ENCODE measurements at places on chromosomes 5 and 9.

DNA sequence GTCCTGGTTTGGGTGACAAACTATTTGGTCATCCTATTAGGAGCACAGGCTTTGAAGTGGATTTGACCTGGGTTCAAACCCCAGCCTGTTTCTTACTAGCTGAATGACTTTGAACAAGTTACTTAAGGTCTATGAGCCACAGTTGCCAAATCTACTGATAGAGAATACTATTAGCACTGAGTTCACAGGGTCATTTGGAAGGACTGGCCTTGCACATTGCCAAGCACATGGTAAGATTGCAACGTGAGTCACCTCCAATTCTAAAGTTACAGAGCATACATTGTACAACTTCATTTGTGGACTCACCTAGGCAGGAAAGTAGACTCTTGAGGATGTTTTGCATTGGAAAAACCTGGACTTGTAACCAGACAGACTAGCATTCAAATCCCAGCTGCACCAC is 38.9 kb downstream of the MFAP3 start:
- no peak for DNase-seq

DNA sequence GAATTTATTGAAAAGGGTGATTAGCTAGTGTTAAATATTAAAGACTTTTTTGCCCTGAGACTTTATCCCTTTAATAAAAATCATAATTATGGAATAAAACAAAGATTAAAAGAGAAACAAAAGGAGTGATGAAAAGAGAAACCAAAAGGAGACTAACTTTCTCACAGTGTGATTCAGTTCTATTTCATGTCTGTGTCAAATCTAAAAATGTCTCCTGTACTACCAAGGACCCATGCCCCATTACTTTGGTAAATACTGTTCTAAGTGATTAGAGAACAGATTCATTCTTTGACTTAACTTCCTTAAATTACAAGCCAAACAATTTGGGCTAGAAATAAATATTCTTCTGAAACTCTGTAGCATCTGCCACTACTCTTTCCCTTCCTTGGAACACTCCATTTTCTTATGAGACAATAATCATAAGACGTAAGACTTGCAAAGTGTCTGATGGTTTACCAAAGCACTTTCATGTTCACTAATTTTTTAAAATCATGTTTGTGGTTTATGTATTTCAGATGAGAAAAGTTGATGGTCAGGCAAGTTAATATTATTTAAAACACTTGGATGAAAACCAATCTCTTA is 319.0 kb downstream of the EBF1 start:
- DNase-seq: no peak

DNA sequence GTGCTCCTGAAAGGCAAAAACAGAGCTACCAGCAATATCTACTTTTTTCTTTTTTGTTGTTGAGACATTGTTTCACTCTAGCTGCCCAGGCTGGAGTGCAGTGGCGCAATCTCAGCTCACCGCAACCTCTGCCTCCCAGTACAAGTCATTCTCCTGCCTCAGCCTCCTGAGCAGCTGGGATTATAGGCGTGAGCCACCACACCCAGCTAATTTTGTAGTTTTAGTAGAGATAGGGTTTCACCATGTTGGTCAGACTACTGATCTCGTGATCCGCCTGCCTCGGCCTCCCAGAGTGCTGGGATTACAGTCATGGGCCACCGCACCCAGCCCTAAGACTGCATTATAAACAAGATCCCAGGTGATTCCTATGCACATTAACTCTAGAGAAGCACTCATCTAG is 17.0 kb downstream of the PLPP1 start:
- no peak for DNase-seq

GRCh38 chr5:167565189-167565954 is 726.1 kb upstream of the WWC1 start:
- no peak for DNase-seq

- DNase-seq: no peak
These were observed 16.4 kb upstream of the C5orf58 start for GRCh38 chr5:170216257-170216864.

DNA sequence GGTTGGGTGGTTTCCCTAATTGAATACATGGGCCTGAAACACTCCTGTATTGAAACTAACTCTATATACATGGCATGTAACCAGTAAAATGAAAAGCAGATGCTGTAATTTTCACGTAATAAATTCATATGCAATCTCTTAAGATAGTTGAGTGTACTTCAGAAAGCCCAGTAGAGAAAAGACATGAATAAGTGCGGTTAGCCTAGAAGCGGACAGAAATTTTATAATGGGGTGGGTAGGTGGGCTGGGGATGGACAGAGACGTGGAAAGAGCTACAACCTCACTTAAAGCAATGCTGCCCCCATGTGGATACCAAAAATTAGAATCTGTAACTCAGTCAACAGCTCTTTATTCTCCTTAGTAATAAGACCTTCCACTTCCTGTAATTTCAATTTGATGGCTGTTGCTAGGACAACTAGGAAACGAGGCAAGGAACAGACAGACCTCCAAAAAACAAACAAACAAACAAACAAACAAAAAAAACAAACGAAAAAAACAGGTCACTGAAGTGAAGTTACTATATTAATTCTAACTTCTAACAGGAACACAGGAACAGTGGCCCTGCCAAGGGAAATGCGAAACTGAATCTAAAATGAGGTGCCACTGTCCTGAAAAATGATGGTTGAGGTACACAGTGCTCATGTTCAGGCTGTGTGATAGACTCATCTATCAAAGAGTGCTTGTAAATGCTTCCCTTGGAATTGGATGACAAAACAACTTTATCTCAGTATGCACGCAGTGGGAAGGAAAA is 103.4 kb upstream of the GNA14 start:
- DNase-seq: peak; percentile 20

GRCh38 chr5:142184988-142185387 is 76.4 kb downstream of the NDFIP1 start:
- no peak for DNase-seq

DNA sequence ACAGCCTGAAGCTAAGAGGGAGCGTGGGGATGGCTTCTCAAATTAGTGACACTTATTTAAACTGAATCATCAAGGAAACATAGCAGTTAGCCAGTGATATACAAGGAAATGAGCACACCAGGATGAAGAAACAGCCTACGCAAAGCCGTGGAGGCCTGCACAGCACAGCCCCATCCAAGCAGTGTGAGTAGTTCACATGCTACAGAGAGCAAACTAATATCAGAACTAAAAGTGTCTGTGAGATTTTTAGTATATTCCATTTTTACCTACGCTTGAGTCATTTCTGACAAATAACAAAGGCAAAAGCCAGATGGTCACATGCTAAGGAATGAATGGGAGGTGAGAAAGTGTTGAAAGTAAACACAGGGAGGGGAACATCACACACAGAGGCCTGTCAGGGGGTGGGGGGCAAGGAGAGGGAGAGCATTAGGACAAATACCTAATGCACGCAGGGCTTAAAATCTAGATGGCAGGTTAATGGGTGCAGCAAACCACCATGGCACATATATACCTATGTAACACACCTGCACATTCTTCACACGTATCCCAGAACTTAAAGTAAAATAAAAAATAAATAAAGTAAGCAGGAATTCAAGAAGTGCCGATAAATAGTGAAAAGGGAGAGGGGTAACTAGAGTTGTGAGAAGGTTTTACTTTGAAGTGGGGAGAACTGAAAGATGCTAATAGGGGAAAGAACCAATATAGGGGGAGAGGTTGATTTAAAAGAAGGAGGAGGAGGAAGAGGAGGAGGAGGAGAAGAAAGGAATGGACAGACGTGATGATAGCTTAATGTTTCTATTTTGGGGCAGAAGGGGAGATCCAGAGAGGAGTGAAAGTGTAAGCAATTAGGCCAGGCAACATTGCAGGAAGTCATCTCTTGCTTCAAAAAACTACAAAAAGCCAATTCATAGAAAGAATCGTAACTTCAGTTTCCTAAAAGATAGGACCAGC is 100.9 kb upstream of the PTGER4 start:
- DNase-seq: peak; percentile 18

DNA sequence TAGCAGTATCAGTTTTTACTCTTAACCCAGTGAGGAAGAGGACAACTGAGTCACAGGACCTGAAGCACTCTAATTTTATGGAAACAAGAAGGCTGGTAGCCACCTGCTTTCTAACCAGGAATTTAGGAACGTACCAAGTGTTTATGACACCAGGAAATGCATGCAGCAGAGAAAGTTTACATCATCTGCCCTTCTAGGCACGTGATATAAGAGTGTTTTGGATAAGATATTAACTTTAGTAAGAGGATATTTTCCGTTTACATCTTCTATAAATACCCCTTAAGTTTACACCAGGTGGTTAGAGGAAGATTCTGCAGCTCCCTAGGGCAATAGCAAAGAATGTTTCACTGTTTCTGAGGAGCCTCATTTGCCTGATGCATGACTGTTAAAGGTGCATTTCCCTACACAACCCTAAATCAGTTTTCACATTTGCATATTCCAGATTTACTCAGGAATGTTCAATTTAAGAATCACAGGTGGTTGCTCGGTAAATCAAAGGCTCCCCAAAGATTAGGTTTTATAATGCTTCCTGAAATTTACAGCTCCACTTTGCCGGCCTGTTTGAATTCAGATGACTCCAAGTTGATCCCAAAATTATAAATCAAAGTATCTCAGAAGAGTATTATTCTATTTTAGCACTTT is 1.8 kb downstream of the TSC1 start:
- no peak for DNase-seq

GRCh38 chr5:96067894-96068614 is 106.4 kb upstream of the ELL2 start:
- no peak for DNase-seq

DNA sequence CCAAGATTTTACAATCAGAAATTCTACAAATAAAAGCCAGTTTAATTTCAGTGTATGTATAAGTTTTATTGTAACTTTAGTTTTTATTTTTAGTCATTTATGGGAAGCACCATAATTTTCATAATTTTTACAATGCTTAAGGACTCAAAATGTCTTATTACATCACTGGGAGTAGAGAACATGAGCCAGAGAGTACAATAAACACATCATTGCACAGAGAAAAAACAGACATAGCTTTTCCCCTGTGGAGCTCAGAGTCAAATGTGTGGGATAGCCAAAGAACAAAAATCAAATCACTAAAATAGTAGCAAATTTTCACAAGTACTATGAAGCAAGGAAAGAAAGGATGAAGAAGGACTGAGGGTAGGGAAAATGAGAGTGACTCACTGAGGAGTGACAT is 5.5 kb upstream of the JAKMIP2 start:
- no peak for DNase-seq

- no peak for DNase-seq
These were observed 400.1 kb downstream of the PTPRD start for GRCh38 chr9:10212702-10213101.

GRCh38 chr9:14080959-14081542 is 232.9 kb downstream of the NFIB start:
- DNase-seq: no peak

DNA sequence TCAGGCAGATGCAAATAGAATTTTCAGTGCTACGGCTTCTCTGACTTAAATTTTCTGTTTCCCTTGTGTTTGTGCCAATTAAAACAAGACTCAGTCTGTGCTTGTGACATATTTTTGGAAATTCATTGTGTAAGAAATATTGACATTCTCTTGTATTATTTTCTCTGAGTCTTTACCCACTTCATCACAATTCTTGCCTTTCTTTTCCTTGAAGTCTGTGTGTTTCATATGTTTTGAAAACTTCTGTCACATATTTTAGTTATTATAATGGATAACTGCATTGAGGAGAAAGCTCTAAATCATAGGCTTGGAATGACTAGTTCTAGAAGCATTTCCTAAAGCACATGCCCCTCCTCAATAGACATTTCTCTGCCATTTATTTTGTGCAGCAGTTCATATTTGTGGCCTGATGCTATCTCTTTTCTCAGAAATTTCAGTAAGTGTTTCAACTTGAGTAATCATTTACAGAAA is 206.6 kb downstream of the PALM2AKAP2 start:
- DNase-seq: no peak

DNA sequence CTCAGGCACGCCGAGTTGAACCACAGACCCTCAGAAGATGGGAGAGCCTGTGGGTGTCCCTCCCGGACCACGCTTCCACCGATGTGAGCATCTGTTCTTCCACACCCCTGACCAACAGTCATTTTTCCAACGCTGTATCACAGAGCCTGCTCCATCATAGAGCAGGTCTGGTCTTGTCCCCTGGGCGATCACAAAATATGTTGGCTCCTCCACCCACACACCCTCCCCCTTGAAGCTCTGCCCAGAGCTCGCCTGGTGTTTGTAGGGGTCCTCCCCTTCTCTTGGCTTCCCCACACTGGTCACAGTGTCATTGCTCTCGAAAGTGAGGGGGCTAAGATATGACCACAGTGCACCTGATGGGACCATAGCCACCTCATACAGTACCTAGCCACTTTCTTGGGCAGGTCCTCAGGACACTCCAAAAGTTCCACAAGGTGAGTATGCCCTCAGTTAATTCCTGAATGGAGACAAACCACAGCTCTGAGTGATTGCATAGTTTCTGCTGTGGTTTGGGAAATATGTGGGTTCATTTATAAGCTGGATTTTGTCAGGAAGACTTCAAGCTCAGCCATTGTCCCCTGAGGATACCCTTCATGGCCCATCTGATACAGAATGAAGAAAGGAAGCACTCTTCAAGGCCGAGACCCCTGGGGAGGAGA is 3.5 kb upstream of the ZNF618 start:
- no peak for DNase-seq

GRCh38 chr5:154576429-154576806 is 98.4 kb upstream of the HAND1 start:
- DNase-seq: no peak

- DNase-seq: no peak
These were observed 53.0 kb upstream of the DNAH5 start for GRCh38 chr5:13997514-13997913.

- no peak for DNase-seq
These were observed 157.9 kb upstream of the FBN2 start for GRCh38 chr5:128695791-128696530.

- DNase-seq: no peak
These were observed 6.9 kb upstream of the EGR1 start for GRCh38 chr5:138458384-138458783.

DNA sequence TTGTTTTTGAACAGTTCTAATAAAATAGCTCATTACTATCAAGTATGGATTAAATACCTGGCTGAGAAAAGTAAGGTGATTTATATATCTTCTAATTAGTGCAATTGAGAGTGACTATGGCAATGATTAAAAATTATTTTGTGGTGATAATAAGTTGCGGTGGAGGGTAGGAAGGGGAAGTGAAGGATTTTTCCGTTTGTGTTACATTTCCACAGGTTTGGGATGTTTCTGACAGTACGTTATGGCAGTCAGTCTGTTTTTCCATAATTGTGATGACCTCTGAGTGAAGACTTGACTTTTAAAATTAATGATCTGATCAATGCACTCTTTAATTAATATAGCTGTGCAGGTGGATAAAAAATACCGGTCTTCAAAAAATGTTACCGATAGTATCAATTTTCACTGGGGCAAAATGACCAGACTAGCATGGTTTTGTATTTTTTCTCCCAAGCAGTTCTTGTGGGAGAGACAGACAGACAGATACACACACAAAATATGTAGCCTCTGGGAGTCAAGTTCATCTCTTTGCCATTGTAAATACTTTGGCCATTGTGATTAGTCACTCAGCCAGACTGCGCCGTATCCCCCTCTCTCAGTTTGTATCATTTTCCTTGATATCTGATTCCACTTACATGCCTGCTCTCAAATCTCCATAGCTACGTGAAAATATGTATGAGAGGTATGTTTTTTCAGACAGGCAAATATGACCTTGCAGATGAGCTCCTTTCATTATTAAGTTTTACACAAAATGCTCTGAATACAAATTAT is 60.2 kb downstream of the ARHGAP26 start:
- DNase-seq: no peak

Measured in CD4-positive, alpha-beta T cell treated with Interleukin-15 for 4 hours (primary cell).